ENCODE measurements at places on chromosomes 11 and 22. TPM values are rescaled to one million over a fixed set of nuclear protein-coding genes. Genes with fewer than 3 reads are reported as not detected.

Gene TRPM5
- total RNA-seq = not detected

Gene ROM1
- 5.8 TPM for total RNA-seq

Gene POU2AF2
- total RNA-seq = not detected

Gene CCDC134
- 8.0 TPM for total RNA-seq

Gene POTEH
- total RNA-seq = not detected

Gene PGA5
- total RNA-seq = 0.65 TPM
